ENCODE measurements at places on chromosomes 5 and 9.

DNA sequence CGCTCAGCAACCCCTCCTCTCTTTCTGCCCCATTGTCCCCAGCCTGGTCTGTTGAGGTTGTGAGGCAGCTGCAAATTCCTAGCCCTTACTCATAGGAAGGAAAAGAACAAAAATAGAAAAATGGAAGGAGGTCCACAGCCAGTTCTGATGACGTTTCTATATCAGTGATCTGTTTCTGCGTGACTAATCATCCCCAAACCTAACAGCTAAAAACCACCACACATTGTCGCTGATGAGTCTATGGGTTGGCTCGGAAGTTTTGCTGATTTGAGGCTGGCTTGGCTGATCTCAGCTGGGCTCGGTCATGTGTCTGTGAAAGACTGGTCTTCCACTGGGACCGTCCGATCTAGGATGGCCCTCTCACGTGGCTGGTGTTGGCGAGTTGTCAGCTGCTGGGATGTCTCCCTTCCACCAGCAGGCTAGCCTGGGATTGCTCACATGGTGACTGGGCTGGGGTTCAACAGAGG is 200.6 kb upstream of the ZNF618 start:
- DNase-seq = no peak

DNA sequence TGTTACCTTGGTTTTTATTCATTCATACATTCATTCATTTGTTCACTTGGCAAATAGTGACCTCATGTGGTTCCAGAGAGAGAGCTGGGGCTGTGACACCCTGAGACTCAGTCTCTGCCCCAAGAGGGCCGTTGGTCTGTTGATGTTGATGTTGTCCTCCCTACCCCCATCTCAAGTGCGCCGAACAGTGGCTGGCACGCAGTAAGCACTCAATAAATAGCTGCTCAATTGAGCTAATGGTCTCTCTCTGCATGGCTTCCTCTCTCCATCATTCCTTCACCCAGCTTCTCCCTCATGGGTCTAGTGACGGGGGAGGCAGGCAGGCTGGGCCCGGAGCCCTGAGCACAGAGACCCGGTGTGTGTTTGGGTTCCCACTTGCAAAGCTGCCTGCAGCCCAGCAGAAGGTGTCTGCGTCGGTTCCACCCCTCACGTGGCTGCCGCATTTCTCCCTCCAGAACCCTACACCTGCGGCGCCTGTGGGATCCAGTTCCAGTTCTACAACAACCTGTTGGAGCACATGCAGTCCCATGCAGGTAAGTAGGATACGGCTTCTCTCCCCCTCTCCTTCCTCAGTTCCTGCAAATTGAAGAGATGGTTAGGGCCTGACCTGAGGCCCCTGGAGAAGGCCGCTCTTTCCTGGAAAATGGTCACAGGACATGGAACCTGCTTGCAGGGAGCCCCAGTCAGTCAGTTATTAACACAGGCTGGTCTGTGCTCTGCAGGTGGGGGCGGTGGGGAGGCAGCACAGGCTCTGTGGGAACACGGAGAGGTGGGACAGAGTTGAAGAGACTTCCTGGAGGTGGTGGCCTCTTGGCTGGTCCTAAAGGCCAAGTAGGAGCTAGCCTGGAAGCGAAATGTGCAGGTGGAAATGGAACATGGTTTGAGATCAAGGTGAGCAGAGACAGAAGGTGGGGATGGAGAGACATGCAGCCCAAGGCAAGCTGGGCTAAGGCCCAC is 42.0 kb downstream of the AMBP start:
- DNase-seq = no peak

- DNase-seq = no peak
Observed at GRCh38 chr5:179228341-179229121, 116.7 kb downstream of the ADAMTS2 start.

DNA sequence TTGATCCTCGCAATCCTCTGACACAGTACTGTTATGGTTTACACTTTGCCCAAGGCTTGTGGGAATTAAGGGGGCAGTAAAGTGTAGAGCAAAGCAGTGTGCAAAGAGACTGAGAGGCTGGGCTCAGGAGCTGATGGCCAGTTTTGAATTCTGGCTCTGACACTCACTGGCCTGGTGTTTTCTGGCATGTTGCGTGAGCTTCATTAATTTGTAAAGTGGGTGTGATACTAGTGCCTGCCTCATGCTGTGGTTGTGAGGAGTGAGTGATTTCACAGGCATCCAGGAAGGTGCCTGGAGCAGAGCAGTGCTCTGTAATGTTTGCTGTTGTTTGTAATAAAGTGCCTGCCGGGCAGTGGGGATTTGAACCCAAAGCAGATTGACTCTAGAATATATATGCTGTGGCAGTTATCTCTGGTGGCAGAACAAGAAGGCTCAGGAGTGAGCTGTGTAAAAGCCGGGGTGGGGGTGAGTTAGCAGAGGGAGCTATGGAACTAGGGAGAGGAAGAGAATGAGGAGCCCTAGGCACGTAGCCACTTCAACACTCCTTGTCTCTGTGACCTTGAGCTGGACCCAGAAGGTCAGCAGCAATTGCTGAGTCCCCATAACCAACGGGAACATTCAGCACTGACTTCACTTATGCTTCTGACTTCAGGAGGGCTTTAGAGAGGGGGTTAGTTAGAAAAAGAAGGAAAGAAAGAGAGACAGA is 108.5 kb downstream of the DOCK2 start:
- no peak for DNase-seq

GRCh38 chr5:68898951-68899471 is 194.8 kb upstream of the SLC30A5 start:
- DNase-seq = no peak

- DNase-seq = no peak
Observed at GRCh38 chr5:176798949-176799348, 11.4 kb upstream of the UNC5A start.

DNA sequence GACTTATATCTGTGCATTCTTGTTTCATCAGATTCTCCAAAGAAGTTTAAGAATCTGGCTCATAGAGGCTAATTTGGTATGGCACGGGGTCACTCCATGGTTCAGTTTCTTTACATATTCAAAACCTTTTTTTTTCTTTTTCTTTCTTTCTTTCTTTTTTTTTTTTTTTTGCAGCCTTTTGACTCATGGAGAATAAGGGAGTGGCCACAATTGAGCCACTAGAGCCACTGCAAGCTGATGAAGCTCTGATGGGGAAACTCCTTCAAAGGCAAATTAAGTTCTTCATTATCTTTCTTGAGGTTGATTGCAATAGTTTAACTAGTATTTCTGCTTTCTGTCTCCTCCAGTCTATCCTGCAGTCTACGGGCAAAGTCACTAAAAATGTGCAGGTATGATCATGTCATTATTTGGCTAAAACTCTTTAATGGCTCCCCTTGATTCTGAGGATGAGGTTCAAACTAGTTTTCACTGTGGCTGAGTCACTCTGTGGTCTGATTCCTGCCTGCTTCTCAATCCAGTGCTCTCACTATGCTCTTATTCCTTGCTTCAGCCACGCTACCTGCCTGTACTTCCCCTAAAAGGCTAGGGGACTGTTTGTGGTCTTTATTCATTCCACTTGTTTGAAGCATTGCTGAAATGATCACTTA is 93.5 kb upstream of the RIOK2 start:
- no peak for DNase-seq

DNA sequence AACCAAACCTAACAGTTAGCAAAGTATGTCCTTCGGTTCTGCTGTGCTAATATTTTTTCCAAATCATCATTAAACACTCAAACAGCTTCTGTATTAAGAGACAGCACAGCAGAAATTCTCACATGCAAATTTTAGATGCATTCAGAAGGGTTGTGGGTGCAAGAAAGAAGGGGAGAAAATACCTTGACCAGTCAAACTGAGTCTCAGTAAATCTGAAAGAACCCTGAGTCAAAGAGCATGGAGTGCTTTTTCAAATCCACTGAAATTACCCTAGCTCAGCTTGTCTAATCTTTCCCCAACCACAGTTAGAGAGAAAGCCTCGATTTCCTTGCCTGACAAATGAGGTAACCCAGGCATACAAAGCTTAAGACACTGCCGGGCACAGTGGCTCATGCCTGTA is 55.1 kb downstream of the RETREG1 start:
- DNase-seq = no peak

- DNase-seq = no peak
Observed at GRCh38 chr5:157473383-157474320, 13.6 kb downstream of the NIPAL4 start.

DNA sequence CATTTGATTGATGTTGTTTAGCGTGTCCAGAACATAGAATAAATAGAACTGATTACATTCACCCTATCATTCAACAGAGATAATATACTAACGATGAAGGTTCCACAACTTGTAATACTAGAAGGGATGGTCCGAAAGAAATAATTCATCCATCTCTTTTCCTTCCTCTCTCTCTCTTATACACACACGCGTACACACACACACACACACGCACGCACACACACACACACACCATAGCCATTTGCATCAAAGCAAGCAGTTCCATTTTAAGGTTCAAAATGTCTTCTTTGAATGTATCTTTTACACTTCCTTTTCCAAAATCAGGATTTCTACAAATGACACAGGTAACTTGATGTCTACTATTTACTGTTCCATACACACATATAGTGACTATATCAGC is 887 bp downstream of the GDA start:
- no peak for DNase-seq

GRCh38 chr5:1478271-1479035 is 33.2 kb upstream of the SLC6A3 start:
- DNase-seq = no peak

- no peak for DNase-seq
Observed at GRCh38 chr9:84874596-84874995, 205.1 kb downstream of the NTRK2 start.

- no peak for DNase-seq
Observed at GRCh38 chr5:66144834-66145390, 812 bp downstream of the SREK1 start.

GRCh38 chr5:154967421-154968024 is 26.6 kb downstream of the MRPL22 start:
- DNase-seq = no peak

DNA sequence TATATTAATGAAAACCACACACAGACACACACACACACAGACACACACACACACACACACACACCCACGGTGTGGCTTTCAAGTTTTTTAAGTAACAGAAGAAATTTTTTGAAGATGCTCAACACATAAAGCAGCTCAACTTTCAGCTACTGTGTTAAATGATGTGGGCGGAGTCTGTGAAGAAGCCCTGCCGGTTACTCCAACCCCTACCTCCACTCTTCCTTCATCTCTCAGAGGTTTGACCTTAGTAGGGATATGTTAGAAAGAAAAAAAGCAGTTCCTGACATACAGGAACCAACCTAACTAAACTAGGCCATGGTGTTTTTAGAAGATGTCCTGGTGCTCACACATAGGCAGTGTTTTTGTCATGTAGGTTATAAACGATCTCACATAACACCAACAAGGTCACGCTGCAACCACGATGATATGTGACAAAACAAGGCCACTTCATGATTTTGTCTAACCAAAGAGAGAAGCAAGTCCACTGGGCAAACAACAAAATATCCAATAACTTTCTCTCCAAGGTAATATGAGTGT is 112.8 kb downstream of the EMB start:
- no peak for DNase-seq

DNA sequence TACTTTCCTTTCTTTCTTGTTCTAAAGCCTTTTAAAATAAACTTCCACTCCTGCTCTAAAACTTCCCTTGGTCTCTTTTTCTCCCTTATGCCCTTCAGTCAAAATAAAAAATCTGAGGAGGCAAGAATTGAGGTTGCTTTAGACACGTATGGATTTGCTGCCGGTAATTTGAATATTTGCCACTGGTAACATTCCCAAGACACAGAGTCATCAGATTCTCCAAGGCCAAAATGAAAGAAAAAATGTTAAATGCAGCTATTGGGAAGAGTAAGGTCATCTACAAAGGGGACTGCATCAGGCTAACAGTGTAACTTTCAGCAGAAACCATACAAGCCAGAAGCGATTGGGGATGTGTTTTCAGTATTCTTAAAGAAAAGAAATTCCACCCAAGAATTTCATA is 311.1 kb downstream of the CDH18 start:
- no peak for DNase-seq

DNA sequence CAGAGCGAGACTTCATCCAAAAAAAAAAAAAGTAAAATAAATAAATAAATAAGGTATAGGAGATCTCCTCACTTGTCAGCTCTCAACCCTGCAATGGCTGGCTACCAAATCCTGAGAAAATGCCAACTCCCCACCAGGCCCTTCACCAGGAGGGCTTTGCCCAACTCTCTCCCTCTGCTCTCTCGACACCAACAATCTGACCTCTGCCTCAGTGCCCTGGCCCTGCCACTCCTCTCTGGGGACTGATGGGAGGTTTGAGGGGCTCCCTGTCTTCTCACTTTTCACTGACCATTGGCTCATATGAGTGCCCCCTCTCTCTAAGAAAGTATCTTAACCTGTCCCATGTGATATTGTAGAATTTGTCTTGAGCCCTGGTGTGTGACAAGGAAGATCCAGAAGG is 52.6 kb upstream of the SH3PXD2B start:
- DNase-seq = no peak

DNA sequence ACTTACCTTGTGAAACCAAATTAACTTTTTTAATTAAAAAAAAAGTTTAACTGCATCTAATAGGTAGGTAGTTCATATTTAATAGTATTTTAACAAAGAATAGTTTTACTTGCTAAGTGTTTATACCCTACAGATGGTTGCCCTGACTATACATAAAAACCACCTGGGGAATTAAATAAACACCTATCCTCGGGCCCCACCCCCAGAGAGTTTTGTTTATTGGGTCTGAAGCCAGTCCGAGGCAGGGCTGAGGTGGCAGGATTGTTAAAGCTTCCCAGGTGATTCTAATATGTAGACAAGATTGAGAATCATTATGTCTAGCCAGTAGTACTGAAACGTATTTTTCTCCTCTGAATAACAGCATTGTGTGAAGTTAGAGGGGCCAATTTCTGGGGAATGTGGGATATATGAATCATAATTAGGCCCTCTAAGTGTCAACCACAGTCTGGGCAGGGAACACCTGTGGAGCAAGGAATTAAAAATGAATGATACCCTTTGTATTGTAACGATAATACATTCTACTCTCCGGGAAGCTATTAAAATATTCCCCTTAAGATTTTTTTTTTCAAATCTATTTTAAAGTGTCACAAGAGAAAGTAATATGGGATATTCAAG is 5.6 kb upstream of the PAM start:
- no peak for DNase-seq

DNA sequence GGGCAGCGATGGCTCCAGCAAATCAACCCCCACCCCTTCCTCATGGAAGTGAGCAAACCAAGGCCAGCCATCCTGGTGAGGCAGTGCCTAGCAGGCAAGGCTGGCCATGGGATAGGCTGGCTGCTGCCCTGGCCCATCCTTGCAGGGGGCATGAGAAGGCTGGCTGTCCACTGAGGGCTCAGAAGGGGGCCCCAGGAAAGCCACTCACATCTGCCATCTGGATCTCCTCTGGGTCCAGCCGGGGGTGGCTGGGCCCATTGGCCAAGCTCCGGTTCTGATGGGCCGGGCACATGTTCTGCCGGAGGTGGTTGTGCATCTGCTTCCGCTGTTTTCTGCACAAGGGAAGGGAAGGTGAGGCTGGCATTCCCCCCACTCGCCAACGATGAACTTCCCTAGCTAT is 57.1 kb downstream of the PSD2 start:
- DNase-seq = no peak
